CD4-positive, alpha-beta T cell treated with Interferon alpha-2 for 1 hour (primary cell): ENCODE measurements at places on chromosomes 16 and 17.

GRCh38 chr16:10937068-10937859, 5.0 kb downstream of the DEXI start:
- DNase-seq, result no peak

DNA sequence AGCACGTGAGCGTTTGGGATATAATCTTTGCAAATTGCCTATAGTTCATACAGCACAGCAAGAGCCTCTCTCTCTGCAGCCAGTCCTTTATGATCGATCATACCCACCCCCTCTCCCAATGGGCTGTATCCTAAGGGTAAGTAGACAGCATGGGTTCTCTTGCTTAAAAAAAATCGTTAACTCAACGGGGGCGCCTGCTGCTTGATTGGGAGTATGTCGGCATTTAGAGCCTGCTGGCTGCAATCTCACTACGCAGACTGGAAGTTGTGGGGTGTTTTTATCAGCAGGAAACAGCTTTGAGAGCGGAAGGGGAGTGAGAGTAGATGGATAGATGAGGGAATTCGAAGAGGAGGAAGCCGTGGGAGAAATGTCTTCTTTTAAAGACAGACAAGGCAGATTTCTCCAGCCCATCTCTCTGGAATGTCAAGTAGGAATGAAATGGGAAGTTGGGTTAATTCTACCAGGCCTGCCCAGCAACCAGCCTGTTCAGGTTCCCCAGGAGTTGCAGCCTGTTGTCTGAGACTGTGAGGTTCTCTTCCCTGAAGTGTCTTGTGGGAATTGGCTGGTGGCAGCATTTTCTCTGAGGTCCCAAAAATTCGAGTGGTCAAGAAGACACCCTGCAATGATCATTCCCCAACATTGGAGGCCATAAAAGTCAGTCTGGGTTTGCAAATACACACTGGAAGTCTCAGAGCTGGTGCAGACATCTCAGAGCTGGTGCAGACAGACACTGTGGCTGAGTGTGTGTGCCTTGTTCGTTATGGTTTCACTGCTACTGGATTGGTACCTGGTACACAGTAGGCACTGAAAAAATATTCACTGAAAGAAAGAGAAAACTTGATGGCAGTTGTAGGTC, 65.6 kb downstream of the PRKCB start:
- DNase-seq, result no peak

- DNase-seq, result no peak
Observed at GRCh38 chr17:17668775-17669579, 12.3 kb upstream of the RAI1 start.

DNA sequence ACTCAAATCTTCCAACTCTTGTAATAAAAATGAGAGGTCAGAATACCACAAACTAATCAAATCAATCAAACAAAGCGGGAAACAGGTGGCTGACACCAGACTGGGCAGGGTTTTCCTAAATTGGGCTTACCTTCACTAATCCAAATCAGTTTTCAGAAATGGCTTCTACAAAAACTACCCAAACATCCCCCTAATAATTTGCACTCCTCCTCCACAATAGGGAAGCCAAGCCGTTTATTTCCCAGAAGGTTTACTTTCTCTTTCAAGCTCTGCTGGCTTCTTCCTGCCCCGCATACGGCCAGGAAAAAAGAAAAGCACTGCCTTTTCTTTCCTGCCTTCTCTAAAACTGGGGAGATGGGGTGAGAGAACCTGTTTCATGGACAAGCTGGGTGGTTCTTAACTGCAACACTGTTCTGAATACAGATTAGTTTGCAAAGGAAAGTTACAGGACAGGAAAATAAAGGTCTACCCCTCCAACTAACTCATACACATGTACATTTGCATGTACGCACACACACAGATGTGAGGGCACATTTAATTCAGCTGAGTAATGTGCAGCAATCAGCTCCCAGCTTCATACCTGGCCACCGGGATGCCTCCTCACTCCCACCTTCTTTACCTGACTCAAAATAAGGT, 9.2 kb downstream of the STAT3 start:
- DNase-seq, result no peak

DNA sequence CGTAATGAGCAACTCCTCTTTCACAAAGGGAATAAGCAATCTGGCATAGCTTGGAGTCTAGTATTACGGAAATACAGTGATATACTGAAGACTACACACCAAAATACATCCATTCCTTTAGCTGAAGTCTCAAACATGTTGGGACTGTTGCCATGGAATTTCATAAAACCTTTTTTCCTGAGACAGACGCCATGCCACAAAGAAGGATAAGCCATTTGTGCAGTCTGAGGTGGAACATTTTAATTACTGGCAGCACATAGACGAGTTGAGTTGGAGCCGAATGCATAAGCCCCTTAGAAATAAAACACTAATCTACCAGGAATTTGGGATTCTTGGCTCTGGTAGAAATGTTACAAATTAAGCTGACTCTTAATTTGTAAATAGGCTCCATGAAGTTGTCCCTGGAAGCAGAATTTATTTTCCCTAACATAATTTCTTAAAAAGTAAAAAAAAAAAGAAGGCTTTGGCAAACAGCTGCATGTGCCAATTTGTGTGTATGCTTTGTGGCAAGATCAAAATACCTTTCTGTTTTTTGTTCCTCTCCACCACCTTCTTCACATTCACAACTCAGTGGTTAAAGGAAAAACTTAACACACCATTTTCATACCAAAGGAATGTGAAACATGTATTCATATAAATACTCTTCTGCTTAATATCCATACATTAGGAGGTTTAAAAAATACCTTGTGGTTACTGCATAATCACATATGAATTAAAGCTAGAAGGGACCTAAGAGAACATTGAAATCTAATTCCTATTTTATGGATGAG, 25.5 kb downstream of the GRB7 start:
- no peak for DNase-seq

DNA sequence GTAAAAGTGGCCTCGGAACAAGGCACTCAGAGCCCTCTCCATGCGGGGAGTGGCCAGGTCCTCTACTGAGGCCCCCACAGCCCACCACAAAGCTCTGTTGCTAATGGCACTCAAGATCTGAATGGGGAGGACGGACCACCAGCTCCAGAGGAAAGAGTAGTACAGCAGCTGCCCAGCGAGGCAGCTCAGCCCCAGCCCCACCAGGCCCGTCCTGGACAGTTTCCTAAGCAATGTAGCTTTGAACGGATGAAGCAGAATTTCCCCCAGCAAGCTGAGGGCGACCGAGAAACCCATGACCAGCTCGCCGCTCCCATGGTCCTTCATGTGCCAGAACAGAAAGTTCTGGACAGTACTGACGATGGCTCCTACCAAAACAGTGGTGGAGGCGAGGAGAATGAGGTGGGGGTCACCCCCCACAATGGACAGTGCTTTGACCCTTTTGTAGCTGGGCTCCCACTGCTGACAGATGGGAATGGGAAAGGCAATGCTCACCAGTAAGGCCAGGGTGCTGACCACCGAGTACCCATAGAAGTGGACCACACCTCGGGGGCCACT, 1.5 kb downstream of the MFSD6L start:
- DNase-seq, result no peak

GRCh38 chr17:70379945-70380344, 210.6 kb downstream of the KCNJ2 start:
- DNase-seq, result no peak

GRCh38 chr17:21036361-21036881, 6.4 kb downstream of the USP22 start:
- DNase-seq, result no peak
